ENCODE measurements at places on chromosomes 13 and 19. TPM values are rescaled to one million over a fixed set of nuclear protein-coding genes. Genes with fewer than 3 reads are reported as not detected.

Gene ZNF576
- total RNA-seq, result 8.3 TPM

Gene ZC3H4
- 13.8 TPM for total RNA-seq

Gene MEDAG
- 183 TPM for total RNA-seq

Gene ZNF813
- total RNA-seq, result 3.7 TPM

Gene MED25
- 16.6 TPM for total RNA-seq

Gene LILRB2
- not detected for total RNA-seq

Gene PTH2
- not detected for total RNA-seq

Gene CPT1C
- total RNA-seq, result 10.4 TPM

Gene ELSPBP1
- not detected for total RNA-seq

Gene NLRP11
- not detected for total RNA-seq

Gene GAPDHS
- total RNA-seq, result not detected

Gene NUMBL
- 40.8 TPM for total RNA-seq

Gene GRIN3B
- total RNA-seq, result 0.06 TPM

Gene PDX1
- not detected for total RNA-seq

Gene RNF225
- total RNA-seq, result 0.12 TPM

Gene KCNC3
- under 0.01 TPM for total RNA-seq

Gene ZNF256
- total RNA-seq, result 6.2 TPM

Gene LGALS7B
- not detected for total RNA-seq

Gene HSH2D
- total RNA-seq, result not detected

Gene NDUFB7
- 451 TPM for total RNA-seq

Gene ZNF568
- 14.9 TPM for total RNA-seq

Gene BEST2
- not detected for total RNA-seq

Gene SIGLEC12
- total RNA-seq, result not detected

Gene GPR18
- not detected for total RNA-seq

Gene SMIM7
- 64.1 TPM for total RNA-seq

Gene LIM2
- total RNA-seq, result not detected

Gene ADGRE2
- total RNA-seq, result 0.06 TPM

Gene UNC13A
- 10.2 TPM for total RNA-seq

Gene LYPD5
- 0.40 TPM for total RNA-seq

Gene FLT3LG
- 3.3 TPM for total RNA-seq

Gene GZMM
- not detected for total RNA-seq

Gene MAB21L1
- total RNA-seq, result 4.8 TPM

Gene RFPL4A
- total RNA-seq, result not detected

Gene CCNA1
- total RNA-seq, result 0.26 TPM

Gene NLRP4
- not detected for total RNA-seq

Gene SSC5D
- total RNA-seq, result 12.8 TPM

Gene TMEM59L
- 4.0 TPM for total RNA-seq
